D721Med (cell line): ENCODE measurements at places on chromosomes 13 and 19.

DNA sequence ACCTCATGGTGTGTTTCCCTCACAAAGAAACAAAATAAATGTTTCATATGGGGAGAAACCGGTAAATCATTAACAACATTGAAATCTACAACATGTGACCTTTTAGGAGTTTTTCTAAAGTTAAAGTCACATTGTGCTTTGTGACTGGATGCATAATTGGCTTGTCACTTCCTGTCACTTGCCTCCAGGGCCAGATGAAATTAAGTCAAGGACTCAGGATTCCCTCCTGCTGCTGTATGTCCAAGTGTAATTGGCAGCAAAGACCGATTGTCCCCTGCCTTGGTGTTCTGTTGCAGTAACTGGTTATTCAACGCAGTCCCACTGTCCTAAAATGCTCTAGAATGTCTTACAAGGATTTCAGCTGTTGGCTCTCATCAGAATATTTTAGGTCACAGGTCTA lies 448.2 kb downstream of the LIG4 start:
- no peak for DNase-seq

DNA sequence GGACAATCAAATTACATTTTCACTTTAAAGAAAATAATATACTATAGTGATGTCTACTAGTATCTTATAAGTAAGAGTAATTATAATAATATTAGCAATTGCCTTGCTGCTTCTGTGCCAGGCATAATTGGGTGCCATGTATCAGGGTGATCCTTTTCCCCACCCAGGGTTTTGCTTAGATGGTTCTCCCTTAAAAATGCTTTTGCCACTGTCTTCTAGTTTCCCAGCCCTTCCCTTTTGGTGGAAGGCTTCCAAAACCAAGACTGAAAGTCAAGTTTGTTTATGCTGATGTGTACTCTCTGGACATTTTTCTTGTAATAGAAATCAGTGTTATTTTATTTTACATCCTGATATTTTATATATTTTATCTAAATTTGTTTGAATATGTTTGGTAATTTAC lies 77.8 kb downstream of the ITGBL1 start:
- DNase-seq: no peak

DNA sequence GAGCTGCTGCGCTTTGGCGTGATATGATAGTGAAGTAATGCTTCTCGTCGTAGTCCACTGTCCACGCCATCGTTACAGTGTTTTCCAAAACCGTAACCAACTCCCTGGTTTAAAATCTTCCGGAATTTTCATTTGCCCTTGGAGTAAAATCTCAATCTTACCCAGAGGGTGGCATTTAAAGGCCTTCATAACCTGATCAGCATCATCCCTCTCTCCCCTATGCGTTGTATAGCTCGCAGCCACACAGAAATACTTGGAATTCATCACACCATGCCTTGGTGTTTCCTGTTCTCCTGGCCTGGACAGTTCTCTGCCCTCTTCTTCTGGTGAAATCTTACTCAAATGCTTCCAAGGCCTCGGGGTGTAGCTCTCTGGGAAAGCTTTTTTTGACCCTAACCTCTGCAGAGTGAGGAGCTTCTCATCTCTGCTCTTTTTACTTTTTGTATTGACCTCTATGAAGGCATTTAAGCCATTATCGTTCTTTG lies 839 bp downstream of the MPHOSPH8 start:
- no peak for DNase-seq

- no peak for DNase-seq
These were observed 60.3 kb upstream of the CLDN10 start for GRCh38 chr13:95492044-95492801.

- DNase-seq: no peak
These were observed 2513.2 kb downstream of the PCDH9 start for GRCh38 chr13:64716936-64717335.
